ENCODE measurements at places on chromosomes 6 and 20.

DNA sequence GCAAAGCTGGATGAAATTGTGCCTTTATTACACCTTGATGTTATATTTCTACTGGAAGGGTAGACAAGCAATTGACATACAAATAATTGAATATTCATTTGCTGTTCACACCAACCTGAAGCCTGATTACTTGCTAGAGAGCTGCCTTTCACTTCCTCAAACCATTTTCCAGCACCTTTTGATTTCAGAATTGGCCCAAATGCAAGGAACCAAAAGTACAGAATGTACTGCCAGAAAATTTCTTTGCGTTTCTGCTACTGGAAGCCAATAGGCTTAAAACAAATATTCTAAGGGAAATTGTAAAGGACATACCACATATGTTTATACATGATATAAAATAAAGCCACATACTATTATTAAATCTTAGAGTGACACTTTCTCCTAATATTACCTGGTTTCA is 94.5 kb downstream of the RFPL4B start:
- DNase-seq, result no peak

DNA sequence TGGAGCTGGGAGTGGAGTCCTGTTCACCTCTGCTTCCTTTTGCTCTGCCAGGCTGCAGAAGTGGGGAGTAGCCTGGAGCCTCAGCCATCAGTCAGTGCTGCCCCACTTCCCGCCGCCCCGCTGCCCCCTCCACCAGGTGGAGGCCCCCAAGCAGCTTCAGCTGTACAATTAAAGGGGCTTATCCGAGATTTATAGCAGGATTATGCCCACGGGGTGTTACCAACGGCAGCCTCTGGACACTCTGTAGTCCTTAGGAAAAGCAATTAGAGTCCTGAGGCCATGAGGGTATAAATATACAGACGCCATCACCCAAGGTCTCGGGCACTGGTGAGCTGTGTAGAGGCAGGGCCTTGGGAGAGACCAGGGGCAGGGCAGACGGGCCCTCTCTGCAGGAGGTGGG is 55.4 kb downstream of the GRM4 start:
- DNase-seq, result no peak

- no peak for DNase-seq
Observed at GRCh38 chr20:3454831-3455230, 16.0 kb upstream of the ATRN start.

- no peak for DNase-seq
Observed at GRCh38 chr6:100388868-100389519, 75.7 kb downstream of the SIM1 start.

- DNase-seq, result no peak
Observed at GRCh38 chr6:56242346-56242745, 5.0 kb downstream of the COL21A1 start.

- no peak for DNase-seq
Observed at GRCh38 chr6:158452191-158452590, 107.7 kb upstream of the TMEM181 start.

GRCh38 chr6:2531426-2532215 is 219.1 kb downstream of the MYLK4 start:
- no peak for DNase-seq

GRCh38 chr6:69868961-69869360 is 2.6 kb downstream of the COL19A1 start:
- DNase-seq, result no peak

DNA sequence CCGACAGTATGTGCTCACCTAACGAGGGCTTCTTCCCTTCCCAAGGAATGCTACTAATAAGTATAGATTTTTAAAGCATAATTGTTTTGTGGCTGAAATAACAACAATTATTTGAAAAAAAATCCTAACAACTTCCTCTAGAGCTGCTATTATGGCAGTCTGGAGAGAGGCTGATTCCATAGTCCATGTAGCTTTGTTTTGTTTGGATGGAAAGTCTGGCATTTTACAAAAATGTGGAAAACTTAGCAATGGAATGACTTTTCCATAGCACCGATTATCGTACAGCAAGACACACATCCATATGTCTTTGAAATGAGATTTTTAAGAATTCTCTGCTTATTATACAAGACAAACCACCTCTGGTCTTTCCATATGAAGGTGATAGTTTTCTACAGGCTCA is 252.4 kb upstream of the TAB2 start:
- no peak for DNase-seq

- no peak for DNase-seq
Observed at GRCh38 chr6:12815884-12816600, 99.5 kb downstream of the PHACTR1 start.

DNA sequence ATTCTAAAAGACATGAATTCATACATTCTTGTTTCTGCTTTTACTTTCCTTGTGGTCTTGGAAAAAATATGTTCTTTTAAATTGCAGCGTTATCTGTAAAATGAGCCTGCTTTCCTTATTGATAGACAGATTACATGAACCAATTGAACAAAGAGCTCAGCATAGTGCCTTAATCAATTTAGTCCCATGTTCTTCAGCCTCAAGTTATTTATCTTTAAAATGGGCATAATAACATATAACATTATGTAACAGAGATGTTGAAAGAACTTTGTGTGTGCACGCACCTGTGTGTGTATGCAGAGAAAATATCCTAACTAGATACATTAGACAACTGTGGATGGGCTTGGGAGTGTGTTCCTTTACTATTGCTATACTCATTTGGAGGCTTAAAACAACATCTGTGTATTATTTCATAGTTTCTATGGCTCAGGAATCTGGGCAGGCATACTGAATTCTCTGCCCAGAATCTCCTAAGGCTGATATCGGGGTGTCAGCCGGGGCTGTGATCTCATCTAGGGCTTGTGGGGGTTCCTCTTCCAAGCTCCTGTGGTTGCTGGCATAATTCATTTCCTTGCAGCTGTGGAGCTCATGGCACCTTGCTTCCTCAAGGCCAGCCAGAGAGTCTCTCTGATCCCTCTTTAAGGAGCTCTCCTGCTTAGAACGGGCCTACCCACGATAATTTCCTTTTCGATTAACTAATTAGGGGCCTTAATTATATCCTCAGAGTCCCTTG is 194.1 kb downstream of the ARID1B start:
- DNase-seq, result no peak

- DNase-seq, result no peak
Observed at GRCh38 chr20:32248043-32248442, 29.4 kb upstream of the KIF3B start.

GRCh38 chr6:51559059-51559458 is 528.4 kb downstream of the PKHD1 start:
- no peak for DNase-seq

DNA sequence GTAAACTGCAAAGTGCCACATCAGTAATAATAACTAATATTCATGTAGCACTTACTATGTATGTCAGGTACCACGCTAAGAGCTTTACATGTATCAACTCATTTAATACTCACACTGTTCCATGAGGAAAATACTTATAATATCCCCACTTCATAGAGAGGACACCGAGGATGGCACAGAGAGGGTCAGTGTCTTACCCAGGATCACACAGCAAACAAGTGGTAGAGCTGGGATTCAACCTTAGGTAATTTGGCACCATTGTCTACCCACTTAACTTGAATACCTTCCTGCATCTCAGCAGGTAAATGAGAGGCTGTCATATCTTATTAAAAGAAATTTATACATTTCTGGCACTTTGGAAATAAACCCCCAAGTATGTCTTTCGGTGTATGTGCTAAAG is 8.0 kb downstream of the POFUT1 start:
- no peak for DNase-seq

DNA sequence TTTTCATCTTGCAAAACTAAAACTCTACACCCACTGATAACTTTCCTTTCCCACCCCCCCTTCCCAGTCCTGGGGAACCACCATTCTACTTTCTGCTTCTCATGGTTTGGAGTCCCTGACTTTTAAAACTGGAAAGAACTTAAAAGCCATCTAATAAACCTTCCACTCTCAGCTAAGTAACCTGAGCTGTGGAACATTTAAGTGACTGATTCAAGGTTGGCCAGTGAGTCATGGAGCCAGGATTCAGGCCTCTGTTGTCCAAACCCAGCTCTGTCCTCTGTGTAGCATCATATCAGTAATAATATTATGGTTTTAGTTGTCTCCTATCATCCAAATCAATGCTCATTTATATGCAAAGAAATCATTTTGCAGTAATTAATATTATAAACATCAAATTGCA is 176.0 kb upstream of the NT5E start:
- no peak for DNase-seq

GRCh38 chr20:46343975-46344357 is 35.7 kb upstream of the CDH22 start:
- DNase-seq, result no peak

GRCh38 chr20:52168116-52168515 is 23.5 kb downstream of the ZFP64 start:
- no peak for DNase-seq

DNA sequence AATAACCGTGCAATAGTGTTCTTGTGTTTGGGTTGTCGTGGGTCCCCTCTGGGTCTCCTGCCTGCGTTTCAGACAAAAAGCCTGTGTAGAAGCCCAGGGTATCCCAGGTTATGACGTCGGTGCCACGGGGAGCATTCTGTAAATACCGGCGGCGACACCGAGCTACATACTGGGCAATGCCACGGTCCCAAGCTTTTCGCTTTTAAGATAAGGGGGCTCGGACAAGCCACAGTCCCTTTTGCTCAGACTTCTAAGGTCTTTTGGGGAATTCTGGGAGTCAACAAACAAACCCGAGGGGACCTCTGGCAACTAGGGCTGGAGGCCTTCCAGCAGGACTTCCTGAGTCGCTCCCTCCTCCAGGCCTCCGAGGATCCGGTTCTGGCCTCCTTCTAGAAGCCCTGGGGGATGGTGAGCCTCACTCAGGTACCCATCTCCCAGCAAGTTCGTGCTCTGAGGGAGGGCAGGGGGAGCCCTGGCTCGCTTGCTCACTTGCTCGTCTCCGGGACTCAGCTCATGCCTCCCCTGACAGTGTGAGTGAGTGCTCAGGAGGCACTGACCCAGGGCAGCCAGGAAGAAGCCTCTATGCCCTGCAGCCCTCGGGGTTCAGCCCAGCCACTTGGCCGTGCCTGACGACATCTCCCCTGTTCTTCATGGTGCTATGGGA is 62.4 kb upstream of the MRPS10 start:
- no peak for DNase-seq

- DNase-seq, result no peak
Observed at GRCh38 chr20:3919352-3919751, 30.2 kb downstream of the PANK2 start.

DNA sequence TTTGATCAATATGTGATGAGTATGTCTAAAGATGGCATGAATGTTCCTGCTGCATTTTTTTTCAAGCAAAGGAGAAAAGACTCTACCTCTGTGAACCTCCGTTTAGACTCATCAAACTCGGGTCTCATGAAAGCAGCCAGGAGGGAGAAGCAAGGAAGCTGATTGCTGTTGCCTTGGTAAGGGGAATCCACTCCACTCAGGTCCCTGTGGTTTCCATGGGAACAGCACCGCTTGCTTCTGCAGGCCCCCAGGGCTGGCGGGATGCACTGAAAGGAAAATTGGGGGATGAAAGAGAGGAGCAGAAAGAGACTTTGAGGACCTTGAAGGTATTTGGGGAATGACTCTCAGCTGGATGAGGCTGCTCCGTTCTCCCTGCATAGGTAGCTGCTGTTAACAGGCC is 249.6 kb upstream of the RIN2 start:
- no peak for DNase-seq

DNA sequence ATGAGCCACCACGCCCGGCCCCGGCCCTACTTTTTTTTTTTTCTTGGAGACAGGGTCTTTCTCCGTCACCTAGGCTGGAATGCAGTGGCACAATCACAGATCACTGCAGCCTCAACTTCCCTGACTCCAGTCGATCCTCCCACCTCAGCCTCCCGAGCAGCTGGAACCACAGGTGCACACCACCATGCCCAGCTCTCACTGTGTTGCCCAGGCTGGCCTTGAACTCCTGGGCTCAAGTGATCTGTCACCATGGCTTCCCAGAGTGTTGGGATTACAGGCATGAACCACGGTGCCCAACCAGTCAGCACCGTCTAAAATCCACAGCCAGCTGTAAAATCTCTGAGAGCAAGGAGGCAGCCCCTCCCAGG is 17.4 kb downstream of the SLC17A9 start:
- DNase-seq, result no peak

- DNase-seq, result no peak
Observed at GRCh38 chr6:156782691-156783320, 5.6 kb downstream of the ARID1B start.

Measured in stimulated activated CD4-positive, alpha-beta T cell treated with anti-CD3 and anti-CD28 coated beads, Interleukin-12 subunit alpha, Interleukin-12 subunit beta, amount 100 ng/mL, for 48 hours (primary cell).